ENCODE measurements at places on chromosomes 11 and 22.

GRCh38 chr11:91585035-91585801 lies 639.4 kb upstream of the FAT3 start:
- DNase-seq, result no peak

DNA sequence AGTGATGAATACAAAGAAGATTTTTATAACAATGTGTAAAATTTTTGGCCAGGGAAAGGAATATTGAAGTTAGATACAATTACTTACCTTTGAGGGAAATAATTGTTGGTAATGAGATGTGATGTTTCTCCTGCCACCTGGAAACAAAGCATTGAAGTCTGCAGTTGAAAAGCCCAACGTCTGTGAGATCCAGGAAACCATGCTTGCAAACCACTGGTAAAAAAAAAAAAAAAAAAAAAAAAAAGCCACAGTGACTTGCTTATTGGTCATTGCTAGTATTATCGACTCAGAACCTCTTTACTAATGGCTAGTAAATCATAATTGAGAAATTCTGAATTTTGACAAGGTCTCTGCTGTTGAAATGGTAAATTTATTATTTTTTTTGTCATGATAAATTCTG lies 5.3 kb downstream of the BIRC3 start:
- no peak for DNase-seq

DNA sequence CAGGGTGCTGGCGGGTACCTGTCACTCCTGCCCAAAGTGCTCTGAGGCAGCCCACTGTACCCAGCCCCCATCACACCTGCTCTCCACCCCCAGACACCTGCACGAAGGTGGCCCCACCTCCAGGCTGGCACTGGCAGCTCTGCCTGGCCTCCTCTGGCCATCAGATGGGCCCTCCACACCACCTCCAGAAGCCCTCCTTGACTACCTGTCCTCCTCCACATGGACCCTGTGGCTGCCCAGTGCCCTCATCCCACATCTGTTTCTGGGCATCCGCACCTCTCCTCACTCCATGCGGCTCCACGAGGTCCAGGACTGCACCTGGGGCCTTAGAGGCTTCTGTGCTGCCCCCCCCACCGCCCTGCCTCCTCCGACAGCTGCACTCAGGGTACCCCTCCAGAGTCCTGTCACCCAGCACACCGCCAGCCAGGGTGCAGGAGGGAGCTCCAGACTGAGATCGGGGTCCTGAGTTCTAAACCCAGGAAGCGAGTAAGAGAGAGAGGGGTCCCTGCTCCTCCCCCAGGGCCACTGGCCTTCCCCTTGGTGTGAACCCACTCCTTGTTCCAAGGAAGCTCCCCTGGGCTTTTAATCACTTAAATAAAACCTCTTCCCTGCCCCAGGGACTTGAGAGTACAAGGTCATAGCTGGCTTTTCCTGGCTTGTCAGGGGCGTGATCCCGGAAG lies 1.7 kb downstream of the CTSD start:
- DNase-seq, result no peak

- DNase-seq, result no peak
Measured at GRCh38 chr22:30947173-30947815, 21.3 kb downstream of the MORC2 start.

- DNase-seq, result no peak
Measured at GRCh38 chr11:132685174-132685611, 847.1 kb downstream of the OPCML start.

- no peak for DNase-seq
Measured at GRCh38 chr11:43493431-43493830, 134.7 kb downstream of the TTC17 start.

- DNase-seq, result no peak
Measured at GRCh38 chr11:44324749-44325525, 15.0 kb upstream of the ALX4 start.

GRCh38 chr22:18905540-18906409 lies at the start of gene DGCR6:
Gene DGCR6 (plus strand): TSS chr22:18906320. CDS start chr22:18906375, 55 bp downstream.
- no peak for DNase-seq

DNA sequence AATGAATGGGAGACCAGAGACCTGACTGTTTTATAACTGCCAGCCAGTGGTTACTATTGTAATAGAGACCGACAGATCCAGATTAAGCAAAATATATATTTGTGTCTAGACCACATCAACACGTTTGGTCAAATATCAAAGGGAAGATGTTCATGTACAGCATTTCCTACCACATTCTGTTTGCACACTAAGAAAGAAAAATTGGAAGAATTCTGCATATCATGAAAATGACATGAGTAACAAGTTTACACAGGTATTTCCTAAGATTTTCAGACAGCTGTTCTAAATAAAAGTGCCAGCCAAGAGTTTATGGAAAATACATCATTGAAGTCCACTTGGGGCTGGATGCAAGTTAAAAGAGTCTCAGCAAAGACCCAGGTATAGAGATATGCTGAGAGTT lies 145.5 kb upstream of the ANO3 start:
- DNase-seq, result no peak

DNA sequence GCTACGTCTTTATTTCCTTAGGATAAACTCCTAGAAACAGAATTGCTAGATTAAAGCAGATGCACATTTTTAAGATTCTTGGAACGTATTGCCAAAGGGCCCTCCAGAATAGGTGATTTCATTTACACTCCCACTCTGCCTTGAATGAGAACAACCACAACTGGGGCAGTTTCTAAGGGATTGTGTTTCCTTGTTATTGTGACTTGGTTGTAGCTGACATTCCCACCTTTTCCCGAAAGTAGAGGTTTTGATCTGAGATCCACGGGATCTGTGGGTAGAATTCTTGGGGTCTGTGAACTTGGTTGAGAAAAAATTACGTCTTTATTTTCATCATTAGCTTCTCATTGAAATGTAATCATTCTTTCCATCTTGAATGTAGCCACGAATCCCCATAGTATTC lies 21.5 kb downstream of the LRRC32 start:
- no peak for DNase-seq

GRCh38 chr11:96579656-96580055 lies 189.8 kb downstream of the JRKL start:
- DNase-seq, result no peak

GRCh38 chr22:25853078-25853477 lies 111.1 kb downstream of the MYO18B start:
- no peak for DNase-seq

DNA sequence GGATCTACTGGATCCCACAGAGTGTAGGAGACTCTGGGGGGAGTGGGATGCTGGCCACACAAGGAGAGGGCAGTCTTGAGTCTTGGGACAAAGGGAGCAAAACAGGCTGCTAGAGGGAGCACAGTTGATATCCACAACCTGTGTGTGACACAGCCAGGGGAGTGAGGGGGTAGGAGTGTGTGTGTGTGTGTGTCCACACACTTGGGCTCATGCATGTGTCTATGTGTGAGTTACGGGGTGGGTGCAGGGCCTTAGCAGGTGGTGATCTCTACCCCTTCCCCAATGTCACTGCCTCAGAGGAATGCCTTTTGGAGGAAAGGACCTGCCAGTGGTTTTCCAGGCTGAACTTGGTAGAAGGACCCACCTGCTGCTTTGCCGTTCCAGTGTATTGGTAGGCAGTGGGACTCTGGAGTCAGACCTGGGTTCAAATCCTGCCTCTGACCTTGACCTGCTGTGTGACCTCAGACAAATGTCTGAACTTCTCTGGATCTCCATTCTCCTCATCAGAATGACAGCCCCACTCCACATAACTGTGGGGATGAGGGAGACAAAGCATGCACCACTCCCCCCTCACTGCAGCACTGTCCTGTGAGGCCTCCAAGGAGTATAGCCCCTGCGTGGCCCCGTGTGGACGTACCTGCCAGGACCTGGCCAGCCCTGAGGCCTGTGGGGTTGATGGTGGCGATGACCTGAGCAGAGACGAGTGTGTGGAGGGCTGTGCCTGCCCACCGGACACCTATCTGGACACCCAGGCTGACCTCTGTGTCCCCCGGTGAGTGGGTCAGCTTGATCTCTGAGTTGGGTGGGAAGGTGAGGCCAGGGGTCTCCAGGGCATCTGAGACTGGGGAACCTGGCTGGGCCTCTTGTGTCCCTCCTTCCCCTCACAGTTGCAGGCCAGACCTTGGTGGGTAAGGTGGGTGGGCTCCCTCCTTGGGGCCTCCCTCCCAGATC lies 27.4 kb downstream of the OTOG start:
- no peak for DNase-seq

- DNase-seq, result no peak
Measured at GRCh38 chr11:32527261-32528175, 56.1 kb upstream of the EIF3M start.

- no peak for DNase-seq
Measured at GRCh38 chr11:70159627-70160570, 43.2 kb upstream of the FADD start.
